ENCODE measurements at places on chromosomes 3 and 15. TPM values are rescaled to one million over a fixed set of nuclear protein-coding genes. Genes with fewer than 3 reads are reported as not detected.

DNA sequence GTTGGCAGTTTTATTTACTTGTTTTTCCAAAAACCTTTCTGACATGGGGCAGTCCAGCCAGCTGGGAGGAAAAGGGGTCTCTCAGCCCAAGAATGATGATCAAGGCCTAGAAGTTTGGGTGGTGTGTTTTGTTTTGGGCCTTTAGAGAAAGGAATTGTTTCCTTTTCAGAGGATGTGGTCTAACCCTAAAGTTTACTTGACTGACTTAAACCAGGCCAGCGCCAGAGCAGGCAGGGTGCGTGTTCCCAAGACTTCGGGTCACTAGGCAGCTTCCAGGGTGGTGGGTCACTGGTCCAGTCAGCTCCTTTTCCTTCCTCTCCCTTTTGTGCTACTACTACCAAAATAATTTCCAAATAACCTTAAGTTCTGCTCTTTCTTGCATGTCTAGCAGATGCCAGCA, 4.9 kb downstream of the FLNB start:
- H3K27ac ChIP-seq = no peak overlapping the region
- H3K4me3 ChIP-seq = no peak overlapping the region
- peaks cover 5% of the 10 kb centered on the region for H3K36me3 ChIP-seq
- H3K4me1 ChIP-seq = peaks cover 25% of the 10 kb centered on the region

GRCh38 chr3:183844606-183845005, 19.2 kb upstream of the MAP6D1 start:
- peaks cover 24% of the 10 kb centered on the region for H3K36me3 ChIP-seq
- H3K4me1 ChIP-seq = peaks cover 8% of the 10 kb centered on the region
- H3K27ac ChIP-seq = no peak overlapping the region
- peak; percentile 92 for DNase-seq
- no peak overlapping the region for H3K4me3 ChIP-seq

Gene ALG3
- total RNA-seq = 19.5 TPM

- H3K27ac ChIP-seq = no peak overlapping the region
- no peaks in the 10 kb centered on the region for H3K27me3 ChIP-seq
- no peaks in the 10 kb centered on the region for H3K4me1 ChIP-seq
- no peak overlapping the region for H3K4me3 ChIP-seq
Observed at GRCh38 chr3:69426291-69426966, 40.5 kb upstream of the FRMD4B start.

DNA sequence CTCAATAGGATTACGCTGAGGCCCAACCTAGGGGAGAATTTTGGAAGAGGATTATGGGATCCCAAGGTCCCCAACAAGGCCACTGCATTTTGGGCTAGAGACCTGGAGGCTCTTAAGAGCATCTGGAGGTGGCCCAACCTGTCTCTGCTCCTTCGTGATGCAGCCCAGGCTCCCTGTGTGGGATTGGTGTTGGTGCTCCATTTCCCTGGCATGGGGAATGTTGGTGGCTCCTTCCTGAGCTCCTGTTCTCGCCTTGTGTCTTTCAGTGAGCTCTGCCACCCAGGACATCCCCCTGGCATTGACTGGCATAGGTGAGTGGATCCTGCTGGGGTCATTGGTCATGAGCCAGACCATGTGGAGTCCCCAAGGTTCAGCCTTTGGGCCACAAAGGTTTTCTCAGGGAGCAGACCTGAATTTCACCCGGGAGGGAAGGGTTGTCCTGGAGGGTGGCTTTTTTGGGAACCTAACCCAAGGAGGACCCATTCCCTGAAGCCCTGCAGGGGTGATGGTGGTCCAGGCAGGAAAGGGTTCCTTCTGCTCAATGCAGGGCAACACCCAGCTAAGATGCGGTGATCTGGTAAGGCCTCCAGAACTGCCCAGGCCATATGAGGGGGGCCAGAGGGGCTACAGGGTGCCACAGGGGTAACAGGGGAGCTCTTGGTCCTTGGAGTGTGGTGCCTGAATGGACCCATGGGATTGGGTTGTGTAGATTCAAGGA, 202.5 kb downstream of the UBE3A start:
- no peak for DNase-seq
- H3K27ac ChIP-seq = no peak overlapping the region
- H3K4me1 ChIP-seq = no peaks in the 10 kb centered on the region
- no peak overlapping the region for H3K4me3 ChIP-seq
- H3K36me3 ChIP-seq = no peaks in the 10 kb centered on the region
- no peaks in the 10 kb centered on the region for H3K27me3 ChIP-seq

Gene GOLGA8T
- total RNA-seq = not detected

Gene NUP210
- total RNA-seq = under 0.01 TPM

Gene SLC2A2
- not detected for total RNA-seq

DNA sequence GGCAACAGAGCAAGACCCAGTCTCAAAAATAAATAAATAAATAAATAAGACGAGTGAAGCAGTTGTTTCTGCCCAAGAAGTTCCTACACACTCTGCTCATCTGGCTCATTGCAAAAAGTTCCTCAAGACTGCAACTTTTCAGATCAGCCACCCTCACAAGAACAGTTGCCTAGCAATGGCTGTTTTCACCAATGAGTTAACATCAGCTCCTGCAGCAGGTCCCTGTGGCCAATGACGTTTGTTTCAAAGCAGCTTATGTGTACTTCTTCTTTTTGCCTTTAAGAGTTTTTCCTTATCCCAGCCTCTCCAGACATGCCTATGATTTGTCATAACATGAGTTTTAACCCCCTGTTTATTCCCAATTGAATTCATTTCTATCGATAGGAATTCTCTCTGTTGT, 118.4 kb upstream of the SPRED1 start:
- H3K36me3 ChIP-seq = no peaks in the 10 kb centered on the region
- DNase-seq = no peak
- no peaks in the 10 kb centered on the region for H3K27me3 ChIP-seq
- peaks cover 4% of the 10 kb centered on the region for H3K4me1 ChIP-seq
- no peak overlapping the region for H3K27ac ChIP-seq
- H3K4me3 ChIP-seq = no peak overlapping the region

DNA sequence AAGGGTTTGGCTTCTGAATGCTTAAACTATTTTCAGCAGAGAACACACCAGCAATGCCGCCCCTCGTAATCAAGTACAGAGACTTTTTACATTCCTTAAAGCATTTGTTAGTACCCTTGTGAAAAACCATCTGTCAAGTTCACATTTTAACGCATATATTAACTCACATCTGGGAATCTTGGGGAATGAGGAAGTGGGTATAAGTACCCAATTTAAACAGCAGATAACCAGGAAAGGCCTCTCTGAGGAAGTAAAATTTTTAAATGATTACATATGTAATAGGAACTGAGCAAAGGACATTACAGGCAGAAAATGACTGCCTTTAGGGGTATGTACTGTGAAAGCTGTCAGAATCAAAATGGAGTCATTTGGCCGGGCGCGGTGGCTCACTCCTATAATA, 12.8 kb upstream of the CFAP44 start:
- H3K4me1 ChIP-seq = no peaks in the 10 kb centered on the region
- DNase-seq = no peak
- H3K27me3 ChIP-seq = no peaks in the 10 kb centered on the region
- peaks cover 3% of the 10 kb centered on the region for H3K36me3 ChIP-seq

DNA sequence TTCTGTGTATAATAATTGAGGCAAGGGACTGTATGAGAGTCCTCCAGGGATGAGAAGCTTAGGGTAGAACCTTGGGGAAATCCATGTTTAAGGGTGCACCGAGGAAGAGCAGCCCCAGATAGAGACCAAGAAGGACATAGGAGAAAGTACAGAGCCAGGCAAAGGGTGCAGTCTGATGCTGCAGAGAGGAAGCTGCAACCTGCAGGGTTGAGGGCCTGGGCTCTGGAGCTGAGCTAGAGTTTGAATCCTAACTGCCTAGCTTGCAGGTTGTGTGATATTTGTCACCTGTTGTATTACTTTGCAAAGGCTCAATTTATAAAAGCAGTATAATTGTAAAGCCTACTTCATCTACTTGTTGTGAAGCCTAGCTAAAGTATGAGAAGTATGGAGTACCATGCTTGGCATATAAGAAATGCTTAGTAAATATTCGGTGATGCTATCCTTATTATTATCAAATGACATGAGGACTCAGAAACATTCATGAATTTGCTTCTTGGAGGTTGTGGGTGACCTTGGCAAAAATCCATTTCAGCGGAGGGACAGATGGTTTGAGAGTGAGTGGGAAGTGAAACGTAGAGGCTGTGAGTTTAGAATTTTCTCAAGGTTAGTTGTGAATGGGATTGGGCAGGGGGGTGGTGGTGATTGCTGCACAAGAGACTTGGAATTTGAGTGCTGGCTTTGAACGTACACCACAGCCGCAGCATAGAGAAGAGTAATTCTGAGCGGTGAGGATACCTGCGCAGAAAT, 43.8 kb downstream of the PLCL2 start:
- no peaks in the 10 kb centered on the region for H3K27me3 ChIP-seq
- H3K4me1 ChIP-seq = no peaks in the 10 kb centered on the region
- H3K27ac ChIP-seq = no peak overlapping the region
- no peak for DNase-seq
- H3K4me3 ChIP-seq = no peak overlapping the region
- no peaks in the 10 kb centered on the region for H3K36me3 ChIP-seq

Gene C3orf49
- not detected for total RNA-seq

Gene ALPK3
- total RNA-seq = under 0.01 TPM

Gene DVL3
- 24.2 TPM for total RNA-seq

DNA sequence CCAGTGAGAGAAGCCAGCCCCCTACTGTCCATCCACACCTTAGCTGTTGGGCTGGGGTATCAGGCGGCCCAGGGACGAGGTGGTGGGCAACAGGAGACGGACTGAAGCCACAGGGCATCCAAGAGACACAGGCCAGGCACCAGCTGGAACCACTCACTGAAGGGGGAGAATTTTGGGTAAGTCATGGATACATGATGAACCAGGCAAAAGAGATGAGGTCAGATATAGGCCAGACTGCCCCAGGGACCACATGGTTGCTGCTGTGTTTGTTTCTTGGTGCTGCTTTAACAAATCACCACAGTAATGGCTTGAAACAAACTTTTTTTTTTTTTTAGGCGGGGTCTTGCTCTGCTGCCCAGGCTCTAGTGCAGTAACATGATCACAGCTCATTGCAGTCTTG, 66.4 kb downstream of the SEMA5B start:
- H3K27ac ChIP-seq = no peak overlapping the region
- DNase-seq = peak; percentile 11
- H3K4me3 ChIP-seq = no peak overlapping the region
- H3K36me3 ChIP-seq = no peaks in the 10 kb centered on the region
- H3K4me1 ChIP-seq = no peaks in the 10 kb centered on the region

- DNase-seq = peak; percentile 93
- peak overlapping the region; percentile 67 for H3K27ac ChIP-seq
Observed at GRCh38 chr15:66780172-66780972, 78.3 kb downstream of the SMAD6 start.

DNA sequence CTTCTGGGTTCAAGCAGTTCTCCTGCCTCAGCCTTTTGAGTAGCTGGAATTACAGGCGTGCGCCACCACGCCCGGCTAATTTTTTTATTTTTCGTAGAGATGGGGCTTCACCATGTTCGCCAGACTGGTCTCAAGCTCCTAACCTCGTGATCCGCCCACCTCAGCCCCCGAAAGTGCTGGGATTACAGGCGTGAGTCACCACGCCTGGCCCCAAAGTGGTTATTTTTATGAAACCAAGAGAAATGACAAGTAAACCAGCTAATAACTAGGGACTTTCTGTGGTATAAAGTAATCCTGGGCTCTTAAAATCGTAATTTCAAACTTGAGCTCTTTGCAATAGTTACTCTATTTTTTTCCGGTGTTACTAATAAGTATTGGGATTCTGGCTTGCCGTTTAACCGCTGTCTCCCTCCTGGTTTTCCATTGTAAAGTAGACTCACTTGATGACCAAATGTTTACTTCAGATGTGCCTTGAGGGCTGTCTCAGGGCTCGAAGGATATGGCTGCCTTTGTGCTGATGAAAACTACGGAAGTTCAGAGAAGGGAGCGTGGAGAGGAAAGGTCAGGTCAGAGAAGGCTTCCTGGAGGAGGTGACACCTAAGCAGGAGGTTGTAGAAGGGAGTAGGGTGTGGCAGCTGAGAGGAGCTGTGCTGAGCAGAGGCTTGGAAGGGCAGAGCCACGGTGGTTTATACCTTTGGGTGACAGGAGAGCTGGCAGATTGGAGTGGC, 4.2 kb downstream of the ZSCAN2 start:
- DNase-seq = peak; percentile 14
- H3K4me3 ChIP-seq = no peak overlapping the region
- H3K27me3 ChIP-seq = no peaks in the 10 kb centered on the region
- peaks cover 4% of the 10 kb centered on the region for H3K4me1 ChIP-seq
- H3K27ac ChIP-seq = no peak overlapping the region

DNA sequence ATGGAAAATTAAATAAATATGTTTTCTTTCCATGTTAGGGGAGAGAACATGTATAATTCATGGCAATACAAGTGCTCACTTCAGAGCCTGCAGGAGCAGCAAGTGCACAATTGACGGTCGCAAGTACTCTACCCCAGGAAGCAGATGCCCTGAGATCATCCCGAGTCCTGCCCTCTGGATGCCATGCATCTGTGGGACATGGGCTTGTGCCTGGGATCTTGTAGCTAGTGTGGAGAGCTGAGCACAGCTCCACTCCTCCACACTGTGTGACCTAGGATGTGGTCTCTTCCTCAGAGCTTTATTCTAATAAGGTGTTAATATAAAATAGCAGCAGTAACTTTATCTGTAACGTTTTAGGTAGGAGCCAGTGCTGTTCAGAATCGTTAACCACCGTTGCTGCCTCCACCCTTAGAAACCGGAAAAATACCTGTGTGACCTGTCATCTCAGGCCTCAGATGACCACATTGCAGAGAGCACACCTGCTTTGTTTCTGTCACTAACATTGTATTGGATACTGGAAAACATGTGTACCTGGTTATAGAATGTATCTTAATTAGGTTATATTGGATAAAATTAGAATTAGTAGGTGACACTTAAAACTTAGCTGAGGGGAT, 105.0 kb upstream of the GOLGA6L6 start:
- H3K4me3 ChIP-seq = no peak overlapping the region
- no peaks in the 10 kb centered on the region for H3K36me3 ChIP-seq
- no peak for DNase-seq
- H3K27ac ChIP-seq = no peak overlapping the region

Gene LRRC31
- not detected for total RNA-seq
